ENCODE measurements at places on chromosomes 11 and 22.

- DNase-seq, result no peak
These were observed 85.9 kb upstream of the USP47 start for GRCh38 chr11:11755871-11756270.

DNA sequence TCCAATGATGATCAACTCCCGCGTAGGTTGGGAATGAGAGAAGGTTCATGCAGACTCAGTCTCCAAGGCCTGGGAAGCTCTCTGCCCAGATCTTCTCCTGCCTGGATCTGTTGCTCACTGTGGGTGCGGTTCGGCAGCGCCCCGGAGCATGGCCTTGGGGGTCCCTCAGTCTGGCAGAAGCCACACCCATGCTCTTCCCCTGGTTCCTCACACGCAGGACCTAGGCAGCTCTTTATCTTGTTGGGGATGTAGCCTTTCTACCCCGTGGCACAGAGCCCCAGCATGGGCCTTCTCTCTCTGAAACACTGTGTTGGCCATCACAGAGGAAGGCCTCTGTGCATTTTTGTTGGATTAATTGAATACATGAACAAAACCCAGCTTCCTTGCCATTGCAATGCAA is 1461.6 kb downstream of the BRD1 start:
- DNase-seq, result no peak

- peak; percentile 43 for DNase-seq
These were observed 12.1 kb downstream of the OR10D3 start for GRCh38 chr11:124195189-124195734.

DNA sequence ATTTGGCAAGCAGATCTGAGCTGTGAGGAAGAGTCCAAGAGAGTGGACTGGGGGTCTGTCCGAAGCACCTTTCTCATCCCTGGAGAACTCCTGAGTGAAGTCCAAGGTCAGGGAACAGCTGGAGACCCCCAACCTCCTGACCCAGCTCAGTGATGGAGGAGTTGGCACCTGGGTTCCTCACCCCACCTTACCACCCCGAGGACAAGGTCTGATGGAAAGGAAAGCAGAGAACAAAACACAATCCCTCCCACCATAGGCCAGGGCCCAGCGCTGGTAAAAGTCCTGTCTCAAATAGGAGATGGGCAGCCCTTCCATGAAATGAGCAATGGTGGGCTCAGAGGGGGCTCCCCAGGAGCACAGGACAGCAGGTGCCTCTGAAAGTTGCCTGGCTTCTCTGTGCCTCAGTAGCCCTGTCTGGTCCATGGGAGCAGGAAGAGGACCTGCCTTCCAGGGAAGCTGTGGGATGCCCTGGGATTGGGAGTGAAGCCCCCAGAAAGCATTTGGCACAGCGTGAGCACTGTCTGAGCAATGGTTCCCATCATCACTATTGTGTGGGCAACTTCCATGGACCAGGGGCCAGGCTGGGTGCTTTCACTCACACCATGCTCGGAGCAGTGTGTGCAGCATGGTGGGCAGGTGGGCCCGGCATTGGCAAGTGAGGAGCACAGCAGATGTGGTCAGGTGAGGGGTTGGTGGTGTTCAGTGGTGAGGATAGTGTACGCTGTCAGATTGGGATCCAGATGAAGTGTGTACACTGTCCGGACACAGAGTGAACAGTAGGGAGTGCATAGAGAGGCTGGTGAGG is 7.5 kb downstream of the TRIM29 start:
- no peak for DNase-seq

DNA sequence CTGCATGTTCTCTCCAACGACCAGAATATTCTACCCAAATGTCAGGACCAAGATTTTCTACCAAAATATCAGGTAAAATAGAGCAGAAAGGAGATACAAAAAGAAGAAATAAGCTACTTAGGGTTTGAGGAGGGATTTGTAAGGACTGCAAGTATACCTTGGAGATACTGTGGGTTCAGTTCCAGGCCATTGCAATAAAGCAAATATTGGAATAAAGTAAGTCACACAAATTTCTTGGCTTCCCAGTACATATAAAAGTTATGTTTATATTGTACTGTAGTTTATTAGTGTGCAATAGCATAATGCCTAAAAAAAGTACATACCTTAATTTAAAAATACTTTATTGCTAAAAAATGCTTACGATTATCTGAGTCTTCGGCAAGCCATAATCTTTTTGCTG is 34.1 kb downstream of the CCDC15 start:
- DNase-seq, result no peak

GRCh38 chr11:82680252-82680651 is 53.4 kb downstream of the FAM181B start:
- DNase-seq, result no peak

- DNase-seq, result no peak
These were observed 5.4 kb downstream of the UFD1 start for GRCh38 chr22:19473578-19473977.

- no peak for DNase-seq
These were observed 15.8 kb upstream of the MMP20 start for GRCh38 chr11:102640946-102641345.

DNA sequence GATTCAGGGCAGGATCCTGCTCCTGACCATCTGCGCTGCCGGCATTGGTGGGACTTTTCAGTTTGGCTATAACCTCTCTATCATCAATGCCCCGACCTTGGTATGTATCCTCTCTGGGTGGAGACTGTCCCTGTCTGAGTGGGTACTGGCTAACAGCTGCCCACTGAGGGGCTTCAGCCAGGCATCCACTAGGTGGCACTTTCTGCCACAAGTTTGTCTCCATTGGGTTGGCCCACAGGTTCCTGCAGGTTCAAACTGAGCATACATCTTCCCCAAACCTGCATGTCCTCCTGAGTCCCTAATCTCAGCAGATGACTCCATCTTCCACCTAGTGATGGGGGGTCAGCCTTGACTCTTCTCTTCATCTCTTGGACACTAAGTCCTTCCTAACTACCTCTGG is 4.4 kb downstream of the SLC2A11 start:
- no peak for DNase-seq
